Activated T-cell treated with anti-CD3 and anti-CD28 coated beads for 4 hours (primary cell): ENCODE measurements at places on chromosomes 7 and 10.

GRCh38 chr7:51111241-51111940, 205.2 kb downstream of the COBL start:
- DNase-seq: no peak

DNA sequence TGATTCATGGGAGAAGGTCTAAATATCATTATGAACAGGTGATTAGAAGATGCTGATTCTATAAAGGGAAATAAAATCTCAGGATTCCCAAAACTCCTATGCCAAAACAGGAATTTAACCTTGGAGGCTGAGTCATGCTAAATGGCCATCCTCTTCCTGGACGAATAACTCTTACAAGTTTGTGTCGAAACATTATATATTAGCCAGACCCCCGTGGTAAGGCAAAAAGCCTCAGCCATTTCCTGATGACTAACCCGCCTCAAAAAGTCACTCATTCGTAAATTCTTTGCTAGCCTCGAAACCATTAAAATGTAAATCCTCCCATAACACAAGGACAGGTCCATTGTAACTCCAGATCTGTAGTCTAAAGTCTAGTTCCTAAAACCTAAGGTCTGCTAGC, 32.0 kb downstream of the CUL2 start:
- DNase-seq: no peak

DNA sequence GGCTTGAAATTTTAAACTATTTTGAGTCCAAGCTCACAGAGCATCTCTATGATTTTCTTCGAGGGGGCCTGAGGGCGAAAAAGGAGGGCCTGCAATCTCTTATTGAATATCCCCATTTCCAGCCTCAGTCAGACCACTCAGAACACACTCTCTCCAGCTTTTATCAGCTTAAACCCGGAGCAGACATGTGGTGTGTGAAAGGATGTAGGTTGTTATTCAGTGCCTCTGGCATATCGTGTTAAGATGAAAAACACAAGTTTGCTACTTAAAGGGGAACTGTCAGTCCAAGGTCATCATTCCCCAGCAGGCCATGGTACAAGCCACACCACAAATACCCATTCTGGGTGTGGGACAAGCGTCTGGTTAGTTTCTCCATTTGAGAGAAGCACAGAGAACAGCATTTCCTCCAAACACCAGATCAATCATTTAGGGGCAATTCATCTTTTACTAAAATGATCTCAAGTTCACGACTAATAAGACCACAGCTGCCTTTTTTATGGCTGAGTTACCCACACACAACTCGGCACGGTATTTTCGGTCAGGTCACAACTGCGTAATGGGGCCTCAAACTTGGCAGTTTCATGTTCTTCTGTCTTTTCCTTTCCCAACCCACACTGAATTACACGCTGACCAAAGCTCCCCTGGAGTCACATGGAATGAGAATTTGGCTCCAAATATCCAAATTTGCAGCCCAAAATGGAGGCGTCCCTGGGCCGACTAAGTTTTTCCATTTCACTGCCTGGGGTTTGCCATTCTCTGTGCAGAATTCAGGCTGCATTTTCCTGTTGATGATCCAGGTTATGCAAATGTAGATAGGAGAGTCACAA, 188.4 kb downstream of the SEM1 start:
- no peak for DNase-seq

GRCh38 chr7:26813432-26813831, 51.0 kb downstream of the SKAP2 start:
- no peak for DNase-seq

- DNase-seq: no peak
These were observed 2.5 kb downstream of the PODXL start for GRCh38 chr7:131553931-131554330.

GRCh38 chr7:18552316-18552916, 56.9 kb downstream of the HDAC9 start:
- no peak for DNase-seq
